ENCODE measurements at places on chromosomes 13 and 19.

DNA sequence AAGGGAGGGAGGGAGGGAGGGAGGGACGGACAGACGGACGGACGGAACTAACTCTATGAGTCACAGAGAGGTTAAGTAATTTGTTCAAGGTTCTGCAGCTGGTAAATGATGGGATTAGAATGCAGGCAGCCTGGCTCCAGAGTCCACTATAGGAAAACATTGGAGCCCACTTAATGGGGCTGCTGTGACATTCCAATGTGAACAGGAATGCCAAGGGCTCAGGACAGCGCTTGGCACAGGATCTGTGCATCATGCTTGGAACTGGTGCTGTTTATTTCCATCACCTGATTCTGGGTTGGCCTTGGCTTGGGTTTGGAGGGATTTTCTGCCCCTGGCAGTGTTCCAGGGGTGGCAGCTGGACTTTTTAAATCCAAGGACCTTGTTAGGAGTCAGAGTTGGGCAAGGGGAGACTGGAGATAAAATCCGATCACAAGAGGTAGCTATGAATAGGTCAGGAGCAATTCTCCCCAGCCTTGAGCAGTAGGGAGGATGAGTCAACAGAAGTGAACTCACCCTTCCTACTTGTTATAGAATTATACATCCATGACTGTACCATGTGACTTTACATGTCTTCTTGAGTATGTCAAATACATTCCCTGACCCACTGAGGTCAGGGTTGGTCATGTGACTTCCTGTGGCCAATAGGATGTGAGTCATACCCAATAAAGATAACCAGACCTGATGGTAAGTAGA, 7.8 kb upstream of the HIF3A start:
- DNase-seq, result no peak

DNA sequence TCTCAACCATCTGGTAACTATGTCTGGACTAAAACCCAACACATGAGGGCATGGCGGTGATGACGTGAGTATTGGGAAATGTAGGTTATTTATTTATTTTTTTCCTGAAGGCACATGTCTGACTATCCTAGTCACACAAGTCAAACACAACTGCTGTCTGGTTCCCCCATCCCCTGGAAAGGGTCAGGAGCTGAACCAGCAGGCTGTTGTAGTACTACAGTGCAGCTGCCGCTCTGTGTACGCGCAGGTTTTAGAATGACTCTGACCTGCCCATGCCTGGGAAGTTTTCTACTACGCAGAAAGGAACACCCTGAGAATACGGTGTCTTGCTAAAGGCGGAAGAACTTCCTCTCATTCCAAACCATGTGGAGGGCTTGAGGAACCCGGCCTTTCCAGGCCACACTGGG, 1.2 kb downstream of the SLC7A1 start:
- peak; percentile 67 for DNase-seq

GRCh38 chr19:748274-748598, 2.7 kb upstream of the MISP start:
- DNase-seq, result no peak

GRCh38 chr19:51107406-51108065, 673 bp downstream of the CTU1 start:
- no peak for DNase-seq

DNA sequence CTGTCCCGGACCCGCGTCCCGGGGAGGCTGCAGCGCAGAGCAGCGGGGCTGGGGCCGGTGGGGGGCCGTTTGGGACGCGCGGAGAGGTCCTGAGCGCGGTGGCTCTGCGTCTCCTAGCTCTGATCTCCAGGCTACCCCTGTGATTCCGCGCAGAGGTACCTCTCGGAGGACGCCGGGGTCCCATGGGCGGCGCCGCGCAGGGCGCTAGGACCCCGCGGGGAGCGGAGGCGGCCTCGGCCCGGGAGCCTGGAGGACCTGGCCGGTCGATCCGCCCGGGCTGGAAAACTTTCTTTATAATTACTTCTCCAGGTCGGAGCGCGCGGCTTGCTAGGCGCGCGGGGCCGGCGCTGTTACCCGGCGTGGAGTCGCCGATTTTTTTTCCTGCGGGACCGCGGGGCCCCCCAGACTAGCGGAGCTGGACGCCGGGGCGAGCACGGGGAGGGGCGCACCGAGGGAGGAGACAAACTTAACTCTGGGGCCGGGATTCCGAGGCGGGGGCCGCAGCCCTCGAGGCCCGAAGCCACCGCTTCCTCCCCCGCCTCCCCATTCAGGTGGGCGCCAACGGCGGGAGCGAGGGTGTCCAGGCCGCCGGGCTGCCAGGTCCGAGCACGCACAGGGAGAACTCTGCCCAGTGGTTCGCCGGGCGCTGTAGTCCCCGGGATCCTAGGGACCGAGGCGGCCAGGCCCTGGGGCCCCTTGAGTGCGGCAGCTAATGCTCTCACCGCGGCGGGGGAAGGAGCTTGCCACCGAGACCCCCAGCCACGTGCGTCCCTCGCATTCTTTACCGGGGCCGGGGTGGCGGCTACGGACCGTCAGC, 848 bp upstream of the CEBPA start:
- DNase-seq, result peak; percentile 28

DNA sequence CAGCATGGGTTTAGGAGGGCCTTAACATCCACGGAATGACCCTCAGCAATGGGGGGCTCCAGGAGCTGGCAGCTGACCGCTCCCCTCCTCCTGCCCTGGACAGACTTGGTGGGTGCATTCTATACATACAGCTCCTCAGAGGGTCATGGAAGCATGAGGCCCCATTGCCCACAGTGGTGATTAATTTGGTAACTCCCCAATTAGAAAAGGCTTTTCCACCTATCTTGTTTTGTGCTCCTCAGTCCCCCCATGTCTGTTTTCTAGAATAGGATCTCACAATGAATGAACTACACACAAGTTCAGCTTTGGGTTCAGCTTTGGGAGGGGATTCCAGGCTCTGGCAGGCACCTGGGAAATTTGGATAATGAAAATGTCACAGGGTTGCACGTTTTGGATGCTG, 707.8 kb downstream of the UQCRFS1 start:
- DNase-seq, result no peak
